ENCODE measurements at places on chromosomes 2 and 18.

GRCh38 chr2:70994009-70994698, 519 bp downstream of the TEX261 start:
- DNase-seq = no peak

DNA sequence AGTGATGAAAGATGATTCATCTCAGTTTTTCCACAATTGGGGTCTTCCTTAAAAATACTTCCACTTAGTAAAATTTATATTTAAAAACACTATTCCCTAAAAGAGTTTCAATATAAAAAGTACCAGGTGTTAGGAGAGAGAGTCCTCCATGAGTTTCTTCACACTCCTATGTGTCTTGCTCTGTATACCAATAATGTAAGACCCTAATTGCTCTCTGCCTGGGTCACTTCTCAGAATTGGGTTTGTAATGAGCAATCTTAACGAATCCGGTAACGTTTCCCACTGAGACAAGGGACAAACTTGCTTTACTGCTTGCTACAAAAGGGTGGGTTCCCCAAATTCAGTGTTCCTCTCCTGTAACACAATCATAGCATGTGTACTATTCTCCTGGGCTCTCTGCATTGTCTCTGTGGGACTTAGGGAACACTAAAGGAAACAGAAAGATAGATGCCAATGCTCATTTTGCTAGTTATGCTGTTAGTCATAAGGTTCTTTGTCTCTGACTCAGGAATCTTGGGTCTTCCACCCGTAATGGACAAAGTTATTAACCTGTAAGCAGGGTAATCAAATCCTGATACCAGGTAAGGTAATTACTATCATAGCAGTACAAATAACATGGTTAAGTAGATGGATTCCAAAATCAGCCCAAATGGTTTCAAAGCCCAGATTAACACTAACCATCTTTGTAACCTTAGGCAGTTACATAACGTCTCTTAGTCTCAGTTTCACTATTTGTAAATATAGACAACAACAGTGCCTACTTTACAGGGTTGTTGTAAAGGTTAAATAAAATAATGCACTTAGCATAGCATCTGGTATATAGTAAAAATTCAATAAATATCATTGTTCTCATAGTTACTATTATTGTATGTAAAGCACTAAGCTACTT, 46.3 kb downstream of the ITSN2 start:
- DNase-seq = peak; percentile 24

DNA sequence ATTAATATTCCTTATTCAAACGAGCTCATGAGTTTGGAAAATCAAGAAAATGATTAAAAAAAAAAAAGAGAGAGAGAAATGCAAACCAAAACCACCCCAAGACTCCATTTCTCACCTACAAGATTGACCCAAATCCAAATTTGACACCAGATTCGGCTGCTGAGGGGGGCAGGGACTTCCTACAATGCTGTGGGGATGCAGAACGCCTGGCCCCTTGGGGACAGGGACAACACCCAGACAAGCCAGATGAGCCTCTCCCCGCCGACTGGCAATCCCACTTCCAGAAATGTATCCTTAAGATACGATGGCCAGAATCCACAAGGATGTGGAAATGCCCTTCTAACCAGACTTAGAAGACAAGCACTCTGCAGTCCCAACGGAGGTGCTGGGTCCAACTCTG, 20.7 kb downstream of the BOK start:
- no peak for DNase-seq

DNA sequence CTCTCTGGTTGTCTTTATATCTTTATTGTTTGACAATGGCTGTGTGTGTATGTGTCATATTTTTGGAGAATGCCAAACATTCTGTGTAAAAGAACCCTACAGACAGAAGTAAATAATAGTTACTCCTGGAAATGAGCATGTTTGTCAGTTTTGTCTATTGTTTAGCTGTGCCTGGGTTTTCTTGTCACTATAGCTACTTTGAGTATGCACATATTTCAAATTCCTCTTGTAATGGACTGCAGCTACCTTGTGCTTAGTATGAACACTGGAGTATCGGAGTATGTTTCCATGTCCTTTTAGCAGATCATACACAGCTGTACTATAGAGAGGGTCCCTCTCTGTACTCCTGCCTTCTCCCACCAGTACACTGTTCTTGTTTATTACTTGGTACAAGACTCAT, 58.0 kb upstream of the DOCK10 start:
- DNase-seq = peak; percentile 22

- no peak for DNase-seq
Measured at GRCh38 chr2:195505701-195506100, 151.3 kb upstream of the SLC39A10 start.

DNA sequence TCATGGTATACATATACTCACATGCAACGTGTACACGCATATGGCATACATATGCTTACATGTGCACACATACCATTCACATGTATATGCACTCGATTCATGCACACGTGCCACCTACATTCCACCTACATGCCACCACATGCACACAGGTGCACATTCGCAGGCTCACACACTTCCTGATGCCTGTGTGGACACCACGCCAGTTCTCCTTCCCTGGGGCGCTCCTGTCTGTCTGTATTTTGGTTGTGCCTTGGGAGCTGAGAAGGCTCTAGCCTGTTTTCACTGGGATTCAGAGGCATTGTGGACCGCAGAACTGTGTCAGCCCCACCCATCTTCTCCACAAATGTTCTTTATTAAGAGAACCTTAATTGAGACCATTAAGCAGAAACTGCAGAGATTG, 96.6 kb upstream of the CTDP1 start:
- no peak for DNase-seq

DNA sequence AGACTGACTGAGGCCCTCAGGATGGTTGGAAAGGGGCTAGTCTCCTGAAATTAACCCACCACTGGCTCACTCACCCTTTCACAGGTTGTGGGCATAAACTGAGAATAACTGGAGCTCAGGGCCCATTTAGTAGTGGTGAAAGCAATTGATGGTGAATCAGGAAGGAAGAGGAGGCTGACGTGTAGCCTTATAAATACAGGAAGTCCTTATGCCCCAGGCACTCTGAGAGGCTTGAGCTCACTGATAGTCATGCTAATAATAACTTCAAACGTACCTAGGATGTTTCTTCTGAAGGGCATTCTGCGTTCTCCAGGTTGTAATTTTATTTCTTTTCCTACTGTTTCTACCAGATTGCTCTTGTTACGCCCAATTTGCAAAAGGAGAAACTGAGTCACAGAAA, 328.4 kb downstream of the CLIP4 start:
- DNase-seq = no peak

- no peak for DNase-seq
Measured at GRCh38 chr2:95270541-95271081, 3.6 kb upstream of the PROM2 start.

- no peak for DNase-seq
Measured at GRCh38 chr2:127581050-127581345, 45.5 kb downstream of the MYO7B start.

DNA sequence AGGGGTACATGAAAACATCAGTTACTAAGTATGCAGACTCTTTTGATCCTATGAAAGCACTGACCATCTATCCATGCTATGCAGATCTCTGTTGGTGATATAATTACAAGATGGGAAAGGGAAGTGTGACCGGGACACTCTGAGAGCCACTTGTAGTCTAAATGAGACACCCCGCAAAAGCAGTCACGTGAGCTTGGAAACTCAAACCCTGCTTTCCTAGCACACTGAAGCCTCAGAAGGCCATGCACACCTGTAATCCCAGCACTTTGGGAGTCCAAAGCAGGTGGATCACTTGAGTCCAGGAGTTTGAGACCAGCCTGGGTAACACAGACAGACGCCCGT, 137.5 kb downstream of the INO80D start:
- no peak for DNase-seq

- no peak for DNase-seq
Measured at GRCh38 chr18:13279181-13280069, 60.9 kb downstream of the LDLRAD4 start.

GRCh38 chr2:173764094-173764493, 201.1 kb downstream of the SP3 start:
- DNase-seq = no peak

Data from amniotic epithelial cell (primary cell).